ENCODE measurements at places on chromosomes 7 and 10.

DNA sequence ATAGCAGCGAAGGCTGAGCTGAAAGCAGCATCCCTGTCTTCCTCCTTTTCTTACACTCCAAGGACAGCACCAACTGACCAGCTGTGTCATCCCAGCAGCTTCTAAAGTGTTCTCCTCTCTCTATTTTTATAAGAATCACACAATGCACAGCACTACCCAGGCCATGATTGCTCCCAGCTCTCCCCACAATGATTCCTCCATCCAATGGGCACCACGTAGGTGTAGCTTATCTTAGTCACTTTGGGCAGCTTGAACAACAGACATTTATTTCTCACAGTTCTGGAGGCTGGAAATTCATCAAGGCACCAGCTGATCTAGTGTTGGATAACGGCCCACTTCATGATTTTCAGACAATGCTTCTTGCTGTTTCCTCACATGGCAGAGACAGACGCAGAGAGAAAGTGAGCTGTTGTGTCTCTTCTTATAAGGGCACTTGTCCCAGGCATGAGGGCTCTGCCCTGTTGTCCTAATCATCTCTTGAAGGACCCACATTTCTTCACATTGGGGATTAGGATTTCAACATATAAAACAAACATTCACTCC is 92.0 kb upstream of the CDC14C start:
- no peak for DNase-seq

DNA sequence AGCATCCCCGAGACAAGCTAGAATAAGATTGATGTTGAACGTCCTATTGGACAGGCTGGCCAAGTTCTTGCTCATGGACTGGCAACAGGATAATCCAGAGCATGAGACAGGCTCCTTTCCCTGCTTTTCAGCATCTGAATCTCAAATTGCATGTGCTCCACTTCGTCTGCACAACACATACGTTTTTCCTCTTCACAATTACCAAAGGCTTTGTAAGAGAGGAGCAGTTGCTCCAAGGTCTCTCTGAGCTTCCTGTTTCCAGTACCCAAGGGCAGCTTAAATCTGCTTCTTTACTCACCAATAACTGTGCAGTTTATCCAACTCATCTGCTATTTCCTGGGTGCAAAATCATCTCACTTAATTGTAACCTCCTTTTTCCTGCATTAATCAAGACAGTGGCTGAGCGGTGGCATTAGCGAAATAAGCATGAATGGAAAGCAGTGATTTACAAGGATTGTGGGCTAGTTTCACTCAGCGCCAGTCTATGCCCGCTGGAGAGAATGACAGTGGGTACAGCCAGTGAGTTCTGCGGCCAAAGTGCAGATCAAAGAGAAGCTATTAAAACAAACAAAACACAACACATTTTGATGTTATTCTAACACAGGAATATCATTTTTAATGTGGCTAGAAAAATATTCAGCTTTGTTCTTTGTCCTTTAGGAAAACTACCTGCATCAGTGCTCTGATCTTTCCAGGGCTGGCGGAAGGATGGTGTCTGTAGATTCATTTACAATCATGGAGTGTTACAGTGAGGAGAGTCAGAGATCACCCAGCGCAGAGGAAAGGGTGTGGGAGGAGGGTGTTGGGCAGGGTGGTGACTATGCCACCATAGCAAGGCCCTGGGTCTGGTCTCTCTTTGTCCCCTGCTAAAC is 79.8 kb downstream of the CHN2 start:
- no peak for DNase-seq

GRCh38 chr7:92276460-92276864 is 30.7 kb downstream of the ANKIB1 start:
- no peak for DNase-seq

DNA sequence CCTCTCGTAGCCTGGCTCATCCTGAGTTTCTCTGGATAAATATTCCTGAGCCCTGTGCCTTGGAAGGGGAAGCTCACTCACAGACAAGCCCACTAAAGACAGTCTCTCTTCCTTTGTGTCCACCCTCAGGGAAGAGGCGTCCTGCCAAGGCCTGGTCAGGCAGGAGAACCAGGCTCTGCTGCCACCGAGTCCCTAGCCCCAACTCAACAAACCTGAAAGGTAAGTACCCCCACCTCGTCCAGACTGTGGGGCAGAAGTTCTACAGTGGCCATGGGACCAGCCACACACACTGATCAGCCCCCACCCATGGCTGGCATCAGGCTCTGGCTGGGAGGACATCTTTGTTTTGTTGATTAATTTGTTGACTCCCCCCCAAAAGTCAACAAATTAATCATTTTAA is 2.8 kb downstream of the GPR15LG start:
- no peak for DNase-seq

DNA sequence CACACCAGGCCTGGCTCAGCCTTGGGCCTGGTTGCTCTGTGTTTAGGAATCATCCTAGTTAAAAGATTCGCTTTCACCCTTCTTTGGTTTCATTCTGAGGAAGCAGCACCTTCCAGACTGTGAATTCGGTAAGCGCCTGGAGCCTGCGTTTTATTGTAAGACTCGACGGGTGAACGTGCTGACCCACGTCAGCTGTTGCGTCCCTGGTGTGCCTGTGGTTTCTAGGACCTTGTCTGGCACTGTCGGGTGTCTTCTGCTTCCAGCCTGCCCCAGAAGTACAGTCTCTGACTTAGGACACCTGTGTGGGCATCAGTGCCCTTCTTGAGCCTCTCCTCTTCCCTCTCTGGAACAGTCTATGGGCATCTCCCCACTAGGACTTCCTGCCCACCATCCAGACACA is 26.3 kb downstream of the MKI67 start:
- DNase-seq: no peak

- no peak for DNase-seq
Observed at GRCh38 chr10:68153473-68154210, 44.4 kb downstream of the MYPN start.

DNA sequence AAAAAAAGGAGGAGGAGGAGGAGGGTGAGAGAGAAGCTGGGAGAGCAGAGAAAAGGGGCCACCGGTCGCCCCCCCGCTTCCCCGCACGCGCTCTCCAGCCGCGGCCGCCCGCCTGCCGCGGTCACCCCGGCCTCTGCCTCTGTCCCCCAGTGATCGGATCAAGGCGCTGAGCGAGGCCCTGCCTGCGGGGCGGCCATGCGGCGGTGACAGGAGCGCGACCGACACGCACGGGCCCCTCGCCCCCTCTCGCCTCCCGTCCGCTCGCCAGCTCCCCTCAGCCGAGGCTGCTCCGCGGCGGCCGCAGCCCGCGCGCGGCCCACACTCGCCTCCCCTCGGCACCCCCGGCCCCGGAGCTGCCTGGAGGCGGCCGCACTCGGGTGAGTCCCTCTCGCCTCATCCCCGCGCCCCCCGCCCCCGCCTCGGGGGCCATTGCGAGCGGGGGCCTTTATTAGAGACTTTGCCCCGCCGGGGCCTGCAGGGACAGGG is at the start of gene GTF2I:
Gene GTF2I, plus strand, starts transcription at position 27 of the 486 bp plus-strand sequence. CDS start 31,411 bp downstream, outside the sequence.
- no peak for DNase-seq

GRCh38 chr7:149257146-149257545 is 4.8 kb upstream of the ZNF783 start:
- DNase-seq: no peak

- no peak for DNase-seq
Observed at GRCh38 chr10:53183733-53184132, 411.1 kb upstream of the MBL2 start.

GRCh38 chr7:31372231-31372959 is 31.9 kb upstream of the NEUROD6 start:
- DNase-seq: no peak

DNA sequence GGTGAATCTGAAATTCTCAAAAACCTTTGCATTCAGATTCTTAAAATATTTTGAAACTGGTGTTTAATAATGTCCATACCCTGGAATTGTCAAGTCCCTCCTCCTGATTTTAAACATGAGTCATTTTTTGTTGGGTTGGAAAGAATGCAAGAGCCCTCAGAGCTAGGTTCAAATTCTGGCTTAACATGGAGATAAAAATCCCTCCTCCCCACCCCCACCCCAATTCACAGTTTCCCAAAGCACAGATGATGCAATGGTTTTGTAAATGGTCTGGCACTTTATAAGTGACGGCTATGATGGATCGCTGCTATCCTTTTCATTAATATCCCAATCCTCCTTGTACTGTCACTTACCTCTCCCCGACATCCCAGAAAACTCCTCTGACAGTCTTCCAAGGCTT is 332.8 kb downstream of the PLXNA4 start:
- DNase-seq: no peak

- no peak for DNase-seq
Observed at GRCh38 chr10:70940834-70941568, 52.6 kb upstream of the PCBD1 start.

DNA sequence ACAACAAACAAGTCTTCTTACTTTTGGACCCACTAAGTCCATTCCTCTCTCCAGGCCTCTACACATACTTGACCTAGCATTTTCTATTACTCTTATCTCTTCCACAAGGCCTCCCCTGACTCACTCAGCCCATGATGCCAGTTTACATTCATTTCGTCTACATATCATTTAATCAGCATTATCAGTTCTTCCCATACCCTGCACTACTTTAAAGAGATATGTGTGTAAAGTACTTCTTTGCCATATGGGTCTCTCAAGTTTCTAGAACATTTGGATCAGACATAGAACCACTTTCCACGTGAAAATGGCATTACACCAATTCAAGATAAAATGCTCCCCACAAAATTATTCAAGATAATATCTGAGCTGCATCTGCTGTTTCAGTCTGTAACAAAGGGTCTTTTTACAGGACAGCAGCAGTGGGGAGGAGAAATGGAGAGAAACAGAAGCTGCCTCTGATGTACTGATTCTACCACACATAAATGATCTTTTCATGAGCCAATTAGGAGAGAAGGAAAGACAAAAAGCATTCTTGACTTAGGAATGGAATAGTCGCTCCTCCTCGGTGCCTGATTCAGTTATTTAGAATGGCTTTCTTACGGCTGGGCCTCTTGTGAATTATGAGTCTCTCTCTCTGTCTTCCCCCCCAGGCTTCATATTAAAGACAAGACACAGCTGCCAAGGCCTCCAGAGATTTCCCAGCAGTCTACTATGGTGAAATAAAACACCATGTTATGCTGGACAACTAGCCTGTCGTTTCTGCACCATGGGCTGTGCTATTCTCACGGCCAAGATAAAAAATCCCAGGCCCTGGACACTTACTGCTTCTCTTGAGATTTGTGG is 46.9 kb upstream of the SEPTIN7 start:
- no peak for DNase-seq

DNA sequence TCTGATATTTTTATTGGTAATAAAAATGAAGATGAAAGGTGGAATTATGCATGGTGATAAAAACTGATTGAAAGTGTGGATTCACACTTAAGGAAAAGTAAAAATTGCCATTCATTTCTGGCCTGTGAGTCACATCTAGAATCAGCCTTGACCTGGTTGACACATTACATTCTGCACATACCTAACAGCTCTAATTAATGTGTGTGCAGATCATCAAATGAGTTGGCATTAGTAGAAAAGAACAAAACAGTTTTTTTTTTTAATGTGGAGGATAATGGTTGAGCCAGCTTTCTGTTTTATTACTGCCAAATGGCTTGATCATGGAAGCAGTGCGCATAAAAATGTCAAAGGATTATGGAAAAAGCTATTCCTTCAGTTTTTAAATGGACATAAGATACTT is 142.6 kb upstream of the TMEM196 start:
- no peak for DNase-seq

DNA sequence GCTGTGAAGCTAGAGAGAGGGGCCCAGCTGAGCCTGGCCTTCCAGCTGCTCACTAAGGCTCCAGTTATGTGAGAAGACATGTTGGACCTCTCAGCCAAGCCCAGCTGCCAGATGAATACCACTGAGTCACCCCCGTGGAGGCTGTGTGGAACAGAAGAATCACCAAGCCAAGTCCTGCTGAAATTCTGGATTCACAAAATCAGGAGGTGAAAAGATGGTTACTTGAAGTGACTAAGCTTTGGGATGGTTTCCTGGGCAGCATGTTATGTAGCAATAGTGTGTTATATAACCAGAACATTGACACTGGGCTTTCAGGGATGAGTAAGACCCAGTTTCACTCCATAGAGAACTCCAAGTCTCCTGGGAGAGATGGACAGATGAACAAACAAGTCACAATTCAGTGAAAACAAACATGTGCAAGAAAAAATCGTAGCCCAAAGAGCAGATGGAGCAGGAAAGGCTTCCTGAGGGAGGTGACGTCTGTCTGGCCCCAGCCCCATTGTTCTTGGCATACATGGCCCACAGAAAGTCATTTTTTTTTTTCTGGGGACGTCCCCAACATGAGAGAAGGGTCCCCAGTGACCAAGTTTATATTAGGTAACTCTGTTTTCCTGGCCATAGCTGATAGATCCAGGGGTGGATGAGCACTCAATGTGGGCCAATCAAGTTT is 64.1 kb upstream of the PDZD8 start:
- DNase-seq: no peak

GRCh38 chr10:22251751-22252223 is 34.0 kb upstream of the EBLN1 start:
- peak; percentile 75 for DNase-seq

DNA sequence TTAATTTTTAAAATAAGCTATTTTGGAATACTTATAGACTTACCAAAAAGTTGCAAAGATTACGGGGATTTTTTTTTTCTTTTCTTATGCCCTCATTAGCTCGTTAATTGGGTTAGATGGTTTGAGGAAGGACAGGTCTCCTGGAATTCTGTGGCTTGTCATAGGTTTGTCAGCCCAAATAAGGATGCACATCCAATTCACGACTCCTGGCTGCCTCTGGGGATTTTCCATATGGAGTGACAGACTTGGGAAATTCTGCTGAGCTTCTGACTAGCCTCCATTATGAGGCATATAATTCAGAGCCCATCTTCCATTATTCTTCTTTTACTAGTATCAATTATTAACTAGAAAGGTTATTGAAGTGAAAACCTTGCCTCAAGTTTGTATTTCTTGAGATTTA is 102.1 kb downstream of the AUTS2 start:
- no peak for DNase-seq

DNA sequence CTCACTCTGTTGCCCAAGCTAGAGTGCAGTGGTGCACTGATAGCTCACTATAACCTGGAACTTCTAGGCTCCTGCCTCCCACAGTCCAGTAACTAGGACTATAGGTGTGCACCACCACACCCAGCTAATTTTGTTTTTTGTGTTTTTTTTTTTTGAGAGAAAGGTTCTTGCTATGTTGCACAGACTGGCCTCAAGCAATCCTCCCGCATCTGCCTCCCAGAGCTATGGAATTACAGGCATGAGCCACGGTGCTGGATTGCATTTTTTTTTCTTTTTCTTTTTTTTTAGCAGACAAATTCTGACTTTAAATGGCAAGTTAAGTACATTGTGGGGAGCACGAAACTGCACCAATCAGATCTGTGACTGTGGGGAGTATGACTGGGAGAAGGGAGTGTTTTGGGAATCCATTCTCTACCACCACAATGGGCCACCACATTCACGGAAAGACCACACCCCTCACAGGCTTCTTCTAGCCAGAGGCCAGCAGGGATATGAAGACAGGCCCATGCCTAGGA is 58.1 kb upstream of the MSMB start:
- DNase-seq: no peak

GRCh38 chr7:156612930-156613329 is 27.6 kb upstream of the RNF32 start:
- peak; percentile 10 for DNase-seq

GRCh38 chr10:69344591-69345252 is 66.4 kb downstream of the HK1 start:
- peak; percentile 24 for DNase-seq
